ENCODE measurements at places on chromosomes 7 and 10. TPM values are rescaled to one million over a fixed set of nuclear protein-coding genes. Genes with fewer than 3 reads are reported as not detected.

ENTPD1 gene
- 0.16 TPM for total RNA-seq

HMX2 gene
- total RNA-seq, result not detected

MINPP1 gene
- total RNA-seq, result 26.4 TPM

AEBP1 gene
- 273 TPM for total RNA-seq

TOMM7 gene
- 94.2 TPM for total RNA-seq

CYP2C19 gene
- total RNA-seq, result not detected

GHITM gene
- 127 TPM for total RNA-seq

NUTM2B gene
- 0.63 TPM for total RNA-seq

ZKSCAN1 gene
- total RNA-seq, result 9.5 TPM

SLC26A5 gene
- total RNA-seq, result not detected

NXPH1 gene
- total RNA-seq, result not detected

ZNF727 gene
- total RNA-seq, result not detected

MEOX2 gene
- 0.13 TPM for total RNA-seq

LAMB1 gene
- 438 TPM for total RNA-seq

CYP2C9 gene
- total RNA-seq, result not detected

HMX3 gene
- total RNA-seq, result not detected

SP8 gene
- total RNA-seq, result not detected

HYAL4 gene
- not detected for total RNA-seq

ATRNL1 gene
- 26.1 TPM for total RNA-seq

TWIST1 gene
- 1.1 TPM for total RNA-seq

HOXA7 gene
- total RNA-seq, result 16.8 TPM

NYAP1 gene
- 4.2 TPM for total RNA-seq

SPDYE2 gene
- not detected for total RNA-seq

CYP17A1 gene
- total RNA-seq, result 0.13 TPM

HTR5A gene
- not detected for total RNA-seq

EBLN1 gene
- total RNA-seq, result not detected

LHFPL3 gene
- total RNA-seq, result not detected

NRG3 gene
- total RNA-seq, result 3.3 TPM

SAMD9 gene
- total RNA-seq, result 0.98 TPM

MGMT gene
- total RNA-seq, result 34.1 TPM

ELOVL3 gene
- total RNA-seq, result under 0.01 TPM

Data from mesangial cell (primary cell).